ENCODE measurements at places on chromosomes 6 and 20.

GRCh38 chr6:33895296-33895695 is 91.5 kb upstream of the MLN start:
- no peak for DNase-seq

DNA sequence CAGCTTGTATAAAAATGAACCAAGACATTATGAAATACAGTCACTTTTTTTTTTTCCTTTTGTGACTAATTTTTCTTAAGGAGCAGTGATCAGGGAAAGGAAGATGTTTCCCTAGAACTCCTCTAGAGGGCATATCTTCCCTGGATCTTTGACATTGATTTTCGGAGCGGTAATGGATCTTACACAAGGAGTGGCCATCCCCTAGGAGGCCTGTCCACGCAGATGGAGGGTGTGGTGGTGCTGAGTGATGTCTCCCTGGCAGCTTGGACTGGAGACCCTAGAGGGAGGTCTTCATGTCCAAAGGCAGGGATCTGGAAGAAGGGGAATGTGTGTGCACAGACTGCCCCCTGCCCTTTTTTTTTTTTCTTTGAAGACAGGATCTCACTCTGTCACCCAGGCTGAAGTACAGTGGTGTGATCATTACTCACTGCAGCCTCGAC is 7.0 kb upstream of the KIFC1 start:
- no peak for DNase-seq

DNA sequence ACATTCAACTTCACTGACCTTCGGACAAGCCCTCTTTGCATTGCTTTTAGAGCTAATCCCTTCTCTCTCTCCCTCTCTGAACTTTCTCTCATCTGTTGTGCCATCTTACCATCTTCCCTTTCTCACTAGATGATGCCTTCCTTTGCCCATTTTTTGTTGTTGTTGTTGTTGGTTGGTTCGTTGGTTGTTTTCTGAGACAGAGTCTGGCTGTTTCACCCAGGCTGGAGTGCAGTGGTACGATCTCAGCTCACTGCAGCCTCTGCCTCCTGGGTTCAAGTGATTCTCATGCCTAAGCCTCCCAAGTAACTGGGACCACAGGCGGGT is 18.8 kb downstream of the MAP3K5 start:
- no peak for DNase-seq

DNA sequence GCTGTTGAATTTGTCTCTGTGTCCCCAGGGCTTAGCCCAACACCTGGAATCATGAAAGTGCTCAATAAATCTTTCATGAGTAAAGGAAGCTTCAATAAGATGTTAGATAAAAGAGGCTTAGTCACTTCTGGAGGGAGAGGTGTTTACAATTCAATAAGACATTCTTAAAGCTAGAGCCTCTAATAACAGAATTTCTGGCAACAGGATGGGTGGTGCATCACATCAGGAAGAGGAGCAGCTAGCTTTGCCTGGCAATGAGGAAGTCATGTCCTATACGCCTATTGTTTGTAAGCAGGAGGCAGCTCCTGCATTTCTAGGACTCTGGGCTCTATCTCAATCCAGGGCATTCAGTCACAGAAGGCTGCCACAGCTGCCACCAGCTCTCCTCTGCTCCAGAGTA is 638.5 kb downstream of the EPM2A start:
- DNase-seq: no peak

GRCh38 chr20:47215653-47216397 is 140.7 kb downstream of the ZMYND8 start:
- no peak for DNase-seq
